ENCODE measurements at places on chromosomes 13 and 19.

DNA sequence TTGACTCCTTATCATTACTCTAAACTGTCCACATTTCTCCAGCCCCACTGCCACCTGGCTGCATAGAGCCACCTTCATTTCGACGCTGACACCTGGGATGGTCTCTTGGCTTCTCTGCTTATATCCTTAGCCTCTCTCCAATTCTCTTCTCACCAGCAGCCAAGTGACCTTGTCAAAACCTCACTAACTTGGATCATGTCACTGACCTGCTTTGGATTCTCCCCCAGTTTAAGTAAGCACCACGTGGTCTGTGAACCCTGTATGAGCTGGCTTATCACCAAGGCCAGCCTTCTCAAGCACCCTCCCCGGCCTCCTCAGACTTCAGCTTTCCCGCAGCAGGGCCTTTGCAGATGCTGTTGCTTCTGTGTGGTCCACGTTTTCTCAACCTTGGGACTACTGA is 12.3 kb upstream of the GGACT start:
- no peak for DNase-seq

- DNase-seq = no peak
These were observed at the start of gene DPRX for GRCh38 chr19:53631949-53632407. Gene DPRX (plus strand): TSS chr19:53631999. CDS start chr19:53632107, 108 bp downstream.

GRCh38 chr13:66076417-66076816 is 1153.7 kb downstream of the PCDH9 start:
- peak; percentile 66 for DNase-seq

DNA sequence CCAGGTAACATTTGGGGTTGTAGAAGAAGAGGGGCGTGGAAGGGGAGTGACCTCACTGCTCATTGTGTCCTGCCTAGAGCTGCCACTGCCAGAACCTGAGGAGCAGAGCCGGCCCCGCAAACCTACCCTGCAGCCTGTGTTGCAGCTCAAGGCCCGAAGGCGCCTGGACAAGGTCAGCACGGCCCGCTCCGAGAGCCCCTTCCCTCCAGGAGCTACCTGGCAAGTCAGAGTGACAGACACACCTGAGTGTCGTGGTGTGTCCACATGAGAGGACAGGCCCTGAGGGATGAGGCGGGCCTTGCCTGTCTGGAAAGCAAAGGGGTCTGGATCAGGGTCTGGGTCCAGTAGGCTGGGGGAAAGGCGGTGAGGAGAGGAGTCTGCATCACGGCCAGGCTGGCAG is 6.8 kb downstream of the KMT2B start:
- DNase-seq = no peak

DNA sequence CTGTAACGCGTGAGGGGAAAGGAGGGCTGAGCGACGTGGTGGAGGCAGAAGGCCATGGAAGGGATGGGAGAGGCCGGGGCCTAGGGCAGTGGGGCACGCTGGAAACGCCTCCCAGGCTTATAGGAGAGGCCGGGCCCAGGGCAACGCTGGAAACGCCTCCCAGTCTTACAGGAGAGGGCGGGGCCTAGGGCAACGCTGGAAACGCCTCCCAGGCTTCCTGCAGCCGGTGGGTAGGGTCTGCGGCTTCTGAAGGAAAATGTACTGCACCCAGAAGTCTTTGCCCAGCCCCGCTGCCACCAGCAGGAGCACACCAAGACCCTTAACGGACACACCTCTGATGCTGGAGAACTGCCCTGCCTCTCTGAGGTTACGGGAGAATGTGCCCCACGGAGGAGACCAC is 9.1 kb downstream of the CACTIN start:
- DNase-seq = no peak

DNA sequence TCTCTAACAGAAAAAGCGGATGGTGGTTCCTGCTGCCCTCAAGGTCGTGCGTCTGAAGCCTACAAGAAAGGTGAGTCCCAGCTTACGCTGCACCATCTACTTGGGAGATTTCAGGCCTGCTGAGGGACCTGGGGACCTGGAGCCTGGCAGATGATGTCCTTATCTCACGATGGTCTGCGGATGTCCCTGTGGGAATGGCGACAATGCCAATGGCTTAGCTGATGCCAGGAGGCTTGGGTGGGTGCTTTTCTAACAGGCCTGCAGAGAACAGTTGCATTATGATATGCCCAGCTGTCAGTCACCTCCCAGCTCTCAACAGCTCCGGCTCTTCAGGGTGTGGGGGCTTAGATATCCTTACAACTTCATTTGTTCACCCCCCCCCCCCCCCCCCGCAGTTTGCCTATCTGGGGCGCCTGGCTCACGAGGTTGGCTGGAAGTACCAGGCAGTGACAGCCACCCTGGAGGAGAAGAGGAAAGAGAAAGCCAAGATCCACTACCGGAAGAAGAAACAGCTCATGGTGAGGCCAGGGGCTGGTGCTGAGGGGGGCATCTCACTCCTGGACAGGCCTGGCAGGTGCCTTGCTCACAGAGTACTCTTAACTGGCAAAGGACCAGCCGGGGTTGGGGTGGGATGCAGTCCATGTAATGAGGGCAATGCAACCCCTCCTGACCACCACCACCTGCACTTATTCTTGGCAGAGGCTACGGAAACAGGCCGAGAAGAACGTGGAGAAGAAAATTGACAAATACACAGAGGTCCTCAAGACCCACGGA is 3.8 kb downstream of the RPL13A start:
- DNase-seq = no peak

- no peak for DNase-seq
These were observed 373 bp downstream of the TNFAIP8L1 start for GRCh38 chr19:4639531-4640246.

DNA sequence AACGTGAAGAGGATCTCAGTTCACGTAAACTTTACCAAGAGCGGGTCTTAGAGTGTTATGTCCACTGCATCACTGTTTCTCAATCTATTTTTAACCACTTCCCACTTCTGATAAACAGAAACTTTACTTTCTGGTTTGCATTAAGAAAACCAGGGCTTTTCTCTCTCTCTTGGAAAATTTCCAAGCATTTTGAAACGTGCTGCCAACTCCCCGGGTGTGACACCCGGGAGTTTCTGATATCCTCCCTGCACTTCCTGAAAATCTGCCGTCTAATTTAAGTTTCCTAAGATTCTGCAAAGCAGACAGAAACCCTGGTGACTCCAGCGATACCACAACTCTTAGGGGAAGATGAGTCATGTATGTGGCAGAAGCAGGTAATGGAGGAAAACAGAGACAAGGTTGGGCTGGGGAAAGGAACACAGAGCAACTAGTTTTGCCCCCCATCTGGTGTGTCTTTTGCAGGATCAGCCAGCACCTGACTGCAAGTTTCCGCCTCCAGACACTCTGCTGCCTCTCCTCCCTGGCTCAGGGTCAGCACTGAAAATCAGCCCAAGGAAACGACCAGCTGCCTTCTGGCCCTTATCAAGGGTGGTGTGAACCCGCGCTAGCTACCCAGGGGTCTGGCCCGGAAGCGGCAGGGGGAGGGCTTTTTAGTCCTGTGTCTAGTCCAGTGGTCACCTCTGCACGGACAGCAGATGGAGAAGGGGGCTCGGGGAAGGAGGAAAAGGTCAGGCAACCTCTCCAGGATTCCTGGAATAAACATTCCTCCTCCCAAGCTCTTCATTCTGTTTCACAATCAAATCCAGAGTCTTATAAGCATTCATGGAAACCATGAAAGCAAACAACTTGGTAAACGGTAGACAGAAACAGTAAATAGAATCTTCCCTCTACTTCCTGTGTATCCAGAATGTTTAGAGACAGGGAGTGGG is 11.3 kb upstream of the FFAR2 start:
- peak; percentile 84 for DNase-seq

GRCh38 chr13:65917731-65918130 is 1312.4 kb downstream of the PCDH9 start:
- no peak for DNase-seq

GRCh38 chr13:48819899-48820298 is 155.8 kb upstream of the FNDC3A start:
- DNase-seq = peak; percentile 71

GRCh38 chr19:6406401-6406800 is 13.4 kb upstream of the GTF2F1 start:
- no peak for DNase-seq

DNA sequence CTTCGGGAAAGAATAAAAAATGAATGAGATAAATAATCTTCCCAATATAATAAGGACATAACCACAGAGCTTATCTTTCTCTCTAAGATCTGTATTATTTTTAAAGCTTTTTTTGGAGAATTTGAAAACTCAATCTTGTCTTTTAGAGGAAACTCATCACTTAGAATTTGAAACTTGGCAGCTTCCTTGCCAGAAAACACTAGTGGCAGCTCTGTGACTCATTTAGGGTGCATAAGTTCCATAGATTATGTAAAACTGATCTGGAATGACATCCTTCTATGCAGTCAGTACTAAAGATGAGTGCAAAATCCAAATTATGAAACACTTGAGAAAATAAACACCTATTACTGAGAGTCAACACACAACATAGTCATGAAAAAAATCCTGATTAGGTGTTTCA is 848.0 kb downstream of the DACH1 start:
- DNase-seq = no peak

GRCh38 chr13:40389081-40389641 is 277.3 kb downstream of the FOXO1 start:
- no peak for DNase-seq

DNA sequence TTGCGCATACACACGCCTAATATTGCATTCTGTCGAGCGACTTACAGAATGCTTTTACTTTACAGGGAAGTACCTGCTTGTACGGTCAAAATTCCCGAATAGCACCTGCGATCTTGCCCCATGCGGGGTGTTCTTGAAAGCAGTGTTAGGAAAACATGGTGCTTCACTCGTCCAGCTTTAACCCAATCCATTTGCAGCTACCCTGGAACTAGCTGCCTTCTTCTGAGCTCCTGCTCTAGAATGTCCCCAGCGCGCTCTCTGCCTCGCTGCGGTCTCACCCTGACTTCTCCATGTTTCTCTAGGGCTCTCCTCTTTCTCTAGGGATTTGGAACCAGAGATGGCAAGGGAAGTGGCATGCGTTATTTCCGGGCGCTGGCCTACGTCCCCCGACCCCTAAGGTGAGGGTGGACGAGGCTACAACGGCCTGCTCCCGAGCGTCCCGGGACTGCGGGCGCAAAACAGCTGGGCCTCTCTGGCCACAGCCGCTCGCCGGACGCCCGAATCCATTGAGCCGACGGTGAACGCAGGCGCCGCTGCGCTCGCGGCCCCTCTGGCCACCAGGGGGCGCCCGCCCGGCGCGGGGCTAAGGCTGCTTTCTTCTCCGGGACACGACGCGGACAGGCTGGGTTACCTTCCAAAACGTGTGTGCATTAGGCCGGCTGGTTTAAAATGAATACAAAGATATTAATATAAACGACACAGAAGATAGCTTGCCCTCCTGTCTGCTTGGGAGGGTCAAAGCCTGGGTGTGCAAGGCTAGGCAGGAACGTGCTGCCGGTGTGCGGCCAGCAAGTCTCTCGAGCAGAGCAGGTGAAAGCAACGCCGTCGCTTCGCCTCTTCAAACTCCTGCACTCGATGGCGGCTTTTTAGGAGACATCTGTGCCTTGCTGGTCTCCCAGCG is 1.8 kb upstream of the SPRY2 start:
- peak; percentile 78 for DNase-seq

DNA sequence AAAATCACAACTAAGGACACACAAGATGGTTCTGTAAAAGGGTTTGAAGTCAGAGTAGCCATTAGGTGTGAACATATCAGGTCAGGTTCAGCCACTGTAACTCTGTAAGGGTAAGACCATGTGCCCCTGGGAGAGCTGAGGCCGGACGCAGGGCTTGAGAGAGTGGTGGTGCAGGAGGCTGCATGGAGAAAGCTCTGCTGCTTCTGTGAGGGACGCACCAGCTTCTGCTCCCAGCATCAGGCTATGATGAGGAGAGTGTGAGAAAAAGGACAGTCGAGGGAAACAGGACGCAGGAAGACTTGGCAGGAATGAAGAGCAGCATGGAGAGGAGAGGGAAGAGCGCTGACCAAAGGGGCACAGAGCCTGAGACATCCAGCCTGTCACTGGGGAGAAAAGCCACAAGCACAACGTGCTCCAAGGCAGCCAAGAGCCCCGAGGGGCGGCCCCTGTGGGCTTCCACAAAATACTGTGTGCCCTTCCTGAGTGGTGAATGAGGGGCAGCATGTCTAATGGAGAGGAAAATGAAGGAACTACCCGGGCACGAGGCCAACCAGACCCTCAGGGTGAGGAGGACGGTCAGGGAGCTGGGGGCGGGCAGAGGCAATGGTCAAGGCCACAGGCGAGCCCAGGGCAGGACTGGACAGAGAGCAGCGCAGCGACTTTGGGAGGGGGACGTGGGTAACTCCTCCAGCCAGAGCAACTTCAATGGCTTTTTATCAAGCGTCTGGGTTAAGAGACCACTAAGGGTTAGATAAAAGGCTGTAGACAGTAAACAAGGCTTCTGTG is 107.7 kb downstream of the COL4A1 start:
- DNase-seq = no peak

DNA sequence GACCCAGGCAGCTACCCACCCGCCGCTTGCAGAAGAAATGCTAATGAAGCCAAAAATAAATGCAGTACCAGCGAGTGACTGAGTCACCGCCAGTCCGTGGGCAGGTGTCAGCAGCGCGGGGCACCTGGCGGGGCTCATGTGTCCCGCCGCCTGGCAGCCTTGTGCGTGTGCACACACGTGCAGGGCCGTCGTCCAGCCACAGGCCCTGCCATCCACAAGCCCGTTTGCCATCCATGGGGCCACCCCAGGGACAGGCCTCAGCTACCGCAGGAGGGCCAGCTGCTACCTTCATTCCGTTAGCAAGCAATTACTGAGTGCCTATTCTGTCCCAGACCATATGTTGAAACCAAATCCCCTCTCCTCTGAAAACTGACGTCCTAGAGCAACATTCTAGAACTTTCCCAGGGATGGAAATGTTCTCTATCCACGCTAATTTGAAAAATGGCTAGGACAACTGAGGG is 20.5 kb downstream of the NCAN start:
- DNase-seq = no peak

DNA sequence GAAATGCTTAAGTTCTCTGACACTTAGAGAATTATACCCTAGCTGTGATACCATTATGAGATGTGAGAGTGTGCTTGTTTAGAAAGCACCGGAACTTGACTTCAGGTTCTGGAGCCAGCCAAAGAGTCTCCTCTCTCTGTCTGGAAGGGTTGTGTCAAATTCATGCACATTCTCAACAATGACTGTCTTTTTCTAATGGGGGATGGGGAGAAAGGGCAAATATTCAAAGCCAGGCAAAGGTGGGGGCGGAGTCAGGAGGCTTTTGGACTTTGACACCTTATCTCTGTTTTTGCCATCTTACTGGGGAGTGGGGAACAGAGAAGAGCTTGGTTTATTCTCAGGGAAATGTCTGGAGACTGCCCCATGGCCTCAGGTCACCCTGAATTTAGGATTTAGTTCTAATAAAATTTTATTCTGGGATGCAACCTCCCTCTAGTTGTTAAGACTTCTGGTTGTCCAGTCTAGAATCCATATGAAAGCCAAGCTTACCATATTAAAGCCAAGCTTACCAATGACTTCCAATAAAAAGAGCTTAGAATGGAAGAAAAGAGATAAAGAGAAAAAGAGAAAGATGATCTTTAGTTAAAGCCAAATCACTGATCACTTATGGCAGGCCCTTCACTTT is 28.2 kb upstream of the KPNA3 start:
- DNase-seq = no peak

DNA sequence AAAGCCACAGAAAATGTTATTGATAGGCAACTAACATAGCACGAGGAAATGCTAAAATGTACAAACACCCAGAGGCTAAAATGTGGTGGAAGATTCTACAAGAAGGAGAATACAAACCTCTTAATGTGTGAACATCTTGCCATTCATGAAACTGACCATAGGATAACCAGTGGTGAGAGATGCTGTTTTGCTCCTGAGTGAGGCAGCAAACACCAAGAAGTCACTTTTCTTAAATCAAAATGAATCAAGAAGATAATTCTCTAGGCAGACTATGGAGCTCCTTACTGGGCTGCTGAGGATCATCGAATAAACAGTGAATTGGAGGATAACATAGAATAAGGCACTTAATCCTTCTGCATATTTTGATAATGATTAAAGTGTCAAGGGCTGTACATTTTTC is 375.4 kb upstream of the SLITRK6 start:
- DNase-seq = peak; percentile 7
